ENCODE measurements at places on chromosomes 16 and 17.

- H3K4me1 ChIP-seq, result no peaks in the 10 kb centered on the region
- H3K27ac ChIP-seq, result no peak overlapping the region
- H3K4me3 ChIP-seq, result no peak overlapping the region
- H3K36me3 ChIP-seq, result no peaks in the 10 kb centered on the region
These were observed 208.5 kb upstream of the TOX3 start for GRCh38 chr16:52755396-52755795.

DNA sequence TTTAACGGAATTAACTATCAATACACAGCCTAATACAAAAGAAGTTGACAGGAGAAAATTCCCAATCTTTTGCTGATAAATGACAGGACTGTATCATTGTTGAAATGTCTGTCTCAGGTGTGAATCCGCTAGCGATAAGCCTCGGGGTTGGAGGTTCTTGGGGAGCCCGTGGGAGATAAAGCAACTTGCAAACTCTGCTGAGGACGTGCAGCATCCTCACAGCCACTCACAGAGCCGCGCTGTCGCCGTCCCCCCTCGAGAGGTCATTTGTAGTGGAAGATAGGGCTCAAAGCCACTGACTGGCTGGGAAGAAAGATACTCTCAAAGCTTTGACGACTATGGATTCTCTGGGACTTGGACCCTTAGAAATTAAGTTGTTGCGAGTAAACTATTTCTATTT, 17.0 kb downstream of the MAP1LC3B start:
- H3K27me3 ChIP-seq, result no peaks in the 10 kb centered on the region
- H3K4me1 ChIP-seq, result no peaks in the 10 kb centered on the region
- H3K27ac ChIP-seq, result no peak overlapping the region

DNA sequence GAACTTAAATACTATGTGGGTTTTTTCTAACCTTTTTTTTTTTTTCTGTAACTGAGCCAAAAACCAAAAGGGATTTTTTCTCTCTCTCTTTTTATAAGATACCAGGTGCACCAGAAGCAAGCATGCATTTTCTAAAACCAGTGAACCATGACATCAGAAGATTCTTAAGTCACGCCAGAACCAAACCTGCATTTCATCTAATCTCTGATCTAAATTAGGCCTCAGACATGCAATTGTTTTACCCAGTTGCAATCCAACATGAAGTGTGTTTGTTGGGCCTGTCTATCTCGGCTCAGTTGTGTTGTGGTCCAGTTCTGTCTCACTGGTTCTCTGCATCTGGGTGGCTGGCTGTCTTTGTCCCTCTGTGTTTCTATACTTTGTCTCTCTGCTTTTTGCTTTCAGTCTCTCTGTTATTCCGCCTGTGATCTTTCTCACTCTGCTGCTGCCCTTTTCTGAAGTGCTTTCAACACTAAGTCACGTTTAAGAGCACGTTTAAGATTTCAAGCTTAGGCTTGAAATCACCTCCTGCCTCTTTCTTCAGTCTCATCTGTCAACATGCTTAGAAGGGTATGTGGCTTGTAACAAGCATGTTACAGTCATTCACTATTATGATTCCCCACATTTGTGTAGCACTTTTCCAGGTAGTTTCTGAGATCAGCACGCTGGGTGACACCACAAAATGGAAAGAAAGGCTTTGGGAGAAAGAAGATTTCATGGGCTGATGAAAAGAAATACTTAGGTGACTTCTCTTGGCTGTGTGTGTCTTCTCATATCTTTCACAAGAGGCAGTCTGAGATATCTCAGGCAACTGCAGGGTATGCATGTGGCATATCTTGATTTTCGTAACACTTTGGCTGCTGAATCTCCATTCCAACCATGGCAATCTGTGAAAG, 488.9 kb downstream of the SHISA9 start:
- H3K4me3 ChIP-seq, result no peak overlapping the region
- DNase-seq, result no peak
- H3K36me3 ChIP-seq, result no peaks in the 10 kb centered on the region

DNA sequence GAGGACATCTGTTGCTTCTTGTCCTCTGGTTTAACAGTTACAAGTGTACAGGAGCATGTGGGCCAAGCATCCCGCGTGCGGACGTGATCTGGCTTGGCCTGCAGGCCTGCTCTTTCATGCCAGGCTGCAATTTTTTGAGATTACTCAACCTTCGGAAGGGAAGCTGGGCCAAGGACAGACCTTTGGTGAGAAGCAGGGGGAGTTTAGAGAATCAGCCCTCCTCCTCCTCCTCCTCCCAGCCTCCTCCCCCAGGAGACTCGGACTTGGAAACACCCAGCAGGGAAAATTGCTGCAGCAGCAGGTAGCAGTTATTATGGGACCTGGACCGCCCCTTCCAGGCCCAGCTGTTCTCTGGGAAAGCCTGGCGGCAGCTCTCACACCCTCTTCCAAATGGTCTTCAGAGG, 5.1 kb upstream of the KLHL36 start:
- H3K27ac ChIP-seq, result no peak overlapping the region
- peaks cover 6% of the 10 kb centered on the region for H3K4me1 ChIP-seq
- no peaks in the 10 kb centered on the region for H3K27me3 ChIP-seq
- H3K4me3 ChIP-seq, result no peak overlapping the region
- H3K36me3 ChIP-seq, result no peaks in the 10 kb centered on the region

GRCh38 chr17:45431531-45432404, 902 bp downstream of the ARHGAP27 start:
- H3K4me1 ChIP-seq, result no peaks in the 10 kb centered on the region
- H3K4me3 ChIP-seq, result peak overlapping the region; percentile 56
- H3K27me3 ChIP-seq, result no peaks in the 10 kb centered on the region
- no peaks in the 10 kb centered on the region for H3K36me3 ChIP-seq

DNA sequence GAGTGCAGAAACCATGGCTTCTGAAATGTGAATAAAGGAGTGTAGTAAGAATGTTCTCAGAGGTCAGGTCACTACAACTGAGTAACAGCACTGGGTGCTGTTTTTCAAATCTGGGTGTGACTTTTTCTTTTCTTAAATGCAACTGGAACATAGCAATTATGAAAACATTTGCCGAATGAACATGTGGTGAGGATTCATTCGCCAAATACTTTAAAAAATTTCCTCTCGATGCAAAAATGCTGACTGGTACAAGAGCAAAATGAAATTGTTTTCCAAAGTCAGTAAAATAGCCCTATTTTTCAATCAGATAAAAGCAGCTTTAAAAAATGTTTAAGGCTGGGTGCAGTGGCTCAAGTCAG, 18.6 kb downstream of the ZDHHC7 start:
- H3K27me3 ChIP-seq, result no peaks in the 10 kb centered on the region
- peak overlapping the region; percentile 63 for H3K27ac ChIP-seq
- no peak for DNase-seq
- H3K4me1 ChIP-seq, result peaks cover 30% of the 10 kb centered on the region
- peaks cover 7% of the 10 kb centered on the region for H3K36me3 ChIP-seq

DNA sequence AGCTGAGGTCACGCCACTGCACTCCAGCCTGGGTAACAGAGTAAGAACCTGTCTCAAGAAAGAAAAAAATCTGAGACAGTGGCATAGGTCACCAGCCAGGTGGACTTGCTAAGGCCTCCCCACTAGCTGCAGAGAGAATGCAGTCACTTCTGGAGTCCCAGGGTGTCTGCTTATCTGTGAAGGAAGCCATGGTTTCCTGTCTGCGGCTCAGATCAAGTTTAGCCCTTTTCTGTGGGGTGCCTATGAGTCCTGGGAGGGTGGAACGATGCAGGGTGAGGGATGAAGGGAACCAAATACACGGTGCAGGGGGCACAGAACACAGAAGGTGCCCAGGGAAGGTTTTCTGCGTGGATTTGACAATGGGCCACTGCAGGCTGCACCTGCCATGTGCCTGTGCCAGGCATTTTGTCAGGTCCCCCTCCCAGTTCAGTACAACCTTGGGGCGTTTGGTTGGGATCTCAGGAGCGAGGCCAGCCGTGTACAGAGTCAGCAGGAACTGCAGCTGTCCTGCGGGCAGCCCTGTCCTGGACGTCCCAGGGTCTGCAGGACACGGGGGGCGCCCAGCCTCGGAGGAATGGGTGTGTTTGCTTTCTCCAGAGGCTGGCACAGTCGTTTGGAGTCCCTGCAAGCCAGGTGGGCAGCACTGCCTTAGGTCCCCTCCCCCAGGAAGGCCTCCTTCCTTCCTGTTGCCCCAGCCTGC, 41.8 kb downstream of the RAB11FIP4 start:
- peaks cover 2% of the 10 kb centered on the region for H3K27me3 ChIP-seq
- H3K4me1 ChIP-seq, result no peaks in the 10 kb centered on the region
- H3K4me3 ChIP-seq, result no peak overlapping the region

- DNase-seq, result no peak
- no peaks in the 10 kb centered on the region for H3K36me3 ChIP-seq
- 0 out of 2 replicates have a peak, but pooled peaks cover 5% of the 10 kb centered on the region for H3K4me1 ChIP-seq
- H3K27ac ChIP-seq, result no peak overlapping the region
- H3K27me3 ChIP-seq, result peaks cover 15% of the 10 kb centered on the region
- no peak overlapping the region for H3K4me3 ChIP-seq
These were observed 1.5 kb downstream of the TMEM100 start for GRCh38 chr17:55720919-55721836.

- H3K4me1 ChIP-seq, result peaks cover 6% of the 10 kb centered on the region
- H3K4me3 ChIP-seq, result no peak overlapping the region
- DNase-seq, result peak; percentile 58
- H3K27me3 ChIP-seq, result no peaks in the 10 kb centered on the region
These were observed 80.1 kb downstream of the DNAH17 start for GRCh38 chr17:78497115-78497540.

- H3K27ac ChIP-seq, result no peak overlapping the region
- H3K27me3 ChIP-seq, result no peaks in the 10 kb centered on the region
- no peak for DNase-seq
- no peaks in the 10 kb centered on the region for H3K36me3 ChIP-seq
These were observed 82.3 kb upstream of the CBX4 start for GRCh38 chr17:79921411-79922115.

- peaks cover 14% of the 10 kb centered on the region for H3K4me1 ChIP-seq
- H3K27me3 ChIP-seq, result no peaks in the 10 kb centered on the region
- no peak overlapping the region for H3K4me3 ChIP-seq
- DNase-seq, result no peak
- H3K27ac ChIP-seq, result no peak overlapping the region
These were observed 2.8 kb downstream of the DRC3 start for GRCh38 chr17:17975436-17975835.

- no peaks in the 10 kb centered on the region for H3K27me3 ChIP-seq
- H3K36me3 ChIP-seq, result peaks cover 4% of the 10 kb centered on the region
- H3K4me1 ChIP-seq, result peaks cover 10% of the 10 kb centered on the region
These were observed 436 bp downstream of the SPAG5 start for GRCh38 chr17:28598389-28598788.

DNA sequence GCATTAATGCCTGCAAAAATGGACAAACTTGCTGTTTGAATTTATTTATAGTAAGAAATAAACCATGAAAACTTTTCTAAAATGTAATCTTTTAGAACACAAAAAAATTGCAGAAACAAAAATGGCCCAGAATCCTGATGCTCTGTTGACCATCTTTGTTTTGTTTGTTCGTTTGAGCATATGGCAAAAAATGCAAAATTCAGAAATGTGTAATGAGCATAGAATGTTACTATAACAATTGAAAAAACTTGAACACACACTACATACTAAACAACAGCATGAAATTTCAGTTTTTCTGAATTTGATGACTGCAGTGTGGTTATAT, 1.1 kb upstream of the KPNA2 start:
- H3K4me1 ChIP-seq, result peaks cover 6% of the 10 kb centered on the region
- H3K27me3 ChIP-seq, result no peaks in the 10 kb centered on the region
- peaks cover 17% of the 10 kb centered on the region for H3K36me3 ChIP-seq

DNA sequence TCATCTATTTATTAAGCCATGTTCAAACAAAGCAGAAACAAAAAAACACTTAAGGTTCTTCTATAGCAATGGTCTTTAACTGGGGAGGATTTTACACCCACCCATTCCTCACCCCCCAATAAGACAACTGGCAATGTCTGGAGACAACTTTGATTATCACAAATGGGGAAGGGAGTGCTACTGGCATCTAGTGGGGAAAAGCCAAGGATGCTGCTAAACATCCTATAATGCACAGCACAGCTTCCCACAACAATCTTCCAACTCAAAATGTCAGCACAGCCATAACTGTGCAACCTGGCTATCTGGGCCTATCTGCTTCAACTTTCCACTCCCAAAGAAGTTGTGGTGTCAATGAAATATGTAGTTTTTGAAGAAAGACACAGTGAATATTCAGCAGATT, 1044.4 kb downstream of the CDH8 start:
- no peak overlapping the region for H3K4me3 ChIP-seq
- no peaks in the 10 kb centered on the region for H3K4me1 ChIP-seq
- no peaks in the 10 kb centered on the region for H3K27me3 ChIP-seq
- no peak for DNase-seq

DNA sequence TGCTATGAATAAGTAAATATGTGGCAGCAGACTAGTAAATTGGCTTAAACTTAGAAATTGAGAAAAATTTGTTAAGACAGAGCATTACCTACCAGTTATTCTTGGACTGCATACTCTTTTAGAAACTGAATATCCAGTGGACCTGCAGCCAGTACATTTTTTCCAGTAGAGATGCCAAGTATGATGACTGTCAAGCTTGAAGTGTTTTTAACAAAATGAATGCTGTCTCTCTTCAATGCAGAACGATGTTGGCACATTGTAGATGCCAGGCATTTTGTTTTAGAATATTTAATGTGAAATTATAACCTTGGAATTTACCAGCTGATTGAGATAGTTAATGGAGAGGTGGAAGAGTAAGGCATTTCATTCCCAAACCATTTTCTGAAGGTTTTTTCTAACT, 52.5 kb downstream of the NFAT5 start:
- no peak overlapping the region for H3K27ac ChIP-seq
- H3K36me3 ChIP-seq, result no peaks in the 10 kb centered on the region
- DNase-seq, result no peak
- no peaks in the 10 kb centered on the region for H3K27me3 ChIP-seq
- peaks cover 30% of the 10 kb centered on the region for H3K4me1 ChIP-seq

GRCh38 chr16:61871837-61872777, 164.1 kb downstream of the CDH8 start:
- DNase-seq, result no peak
- no peaks in the 10 kb centered on the region for H3K27me3 ChIP-seq
- H3K4me1 ChIP-seq, result no peaks in the 10 kb centered on the region
- H3K36me3 ChIP-seq, result no peaks in the 10 kb centered on the region

- H3K27me3 ChIP-seq, result no peaks in the 10 kb centered on the region
- H3K4me1 ChIP-seq, result no peaks in the 10 kb centered on the region
- no peaks in the 10 kb centered on the region for H3K36me3 ChIP-seq
- no peak for DNase-seq
- H3K4me3 ChIP-seq, result no peak overlapping the region
These were observed 30.2 kb downstream of the SPNS3 start for GRCh38 chr17:4463818-4464476.

GRCh38 chr16:59397638-59398037, 663.5 kb upstream of the GOT2 start:
- DNase-seq, result no peak
- no peaks in the 10 kb centered on the region for H3K27me3 ChIP-seq
- H3K36me3 ChIP-seq, result no peaks in the 10 kb centered on the region
- H3K4me3 ChIP-seq, result no peak overlapping the region

- DNase-seq, result no peak
- H3K27ac ChIP-seq, result peak overlapping the region; percentile 86
- no peaks in the 10 kb centered on the region for H3K27me3 ChIP-seq
- peaks cover 56% of the 10 kb centered on the region for H3K4me1 ChIP-seq
- no peaks in the 10 kb centered on the region for H3K36me3 ChIP-seq
- H3K4me3 ChIP-seq, result peak overlapping the region; percentile 78
These were observed 1.6 kb downstream of the ITPRIPL2 start for GRCh38 chr16:19115148-19116021.
